ENCODE measurements at places on chromosomes 2 and 18.

- no peak for DNase-seq
Measured at GRCh38 chr2:68871159-68871764, at the start of gene BMP10. Gene BMP10, minus strand, starts transcription at chr2:68871397. Its CDS starts 39 bp downstream, at chr2:68871358.

DNA sequence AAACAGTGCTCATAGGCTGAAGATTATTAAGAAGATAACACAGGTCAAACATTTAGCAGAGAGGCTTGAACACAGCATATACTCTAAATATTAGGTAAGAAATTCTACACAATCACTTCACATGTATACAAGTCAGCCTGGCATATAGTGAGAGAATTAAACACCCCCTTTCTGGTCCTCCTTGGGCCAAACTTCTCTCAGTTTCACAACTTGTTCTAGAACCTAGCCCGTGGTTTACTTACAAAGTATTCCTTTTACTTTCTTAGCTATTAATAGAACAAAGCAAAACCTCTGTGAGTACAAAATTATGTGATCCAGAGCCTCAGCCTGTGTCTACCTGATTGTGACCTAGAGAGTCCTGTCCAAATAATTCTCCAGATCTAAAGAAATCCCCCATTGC, 562.8 kb downstream of the TNS1 start:
- no peak for DNase-seq

DNA sequence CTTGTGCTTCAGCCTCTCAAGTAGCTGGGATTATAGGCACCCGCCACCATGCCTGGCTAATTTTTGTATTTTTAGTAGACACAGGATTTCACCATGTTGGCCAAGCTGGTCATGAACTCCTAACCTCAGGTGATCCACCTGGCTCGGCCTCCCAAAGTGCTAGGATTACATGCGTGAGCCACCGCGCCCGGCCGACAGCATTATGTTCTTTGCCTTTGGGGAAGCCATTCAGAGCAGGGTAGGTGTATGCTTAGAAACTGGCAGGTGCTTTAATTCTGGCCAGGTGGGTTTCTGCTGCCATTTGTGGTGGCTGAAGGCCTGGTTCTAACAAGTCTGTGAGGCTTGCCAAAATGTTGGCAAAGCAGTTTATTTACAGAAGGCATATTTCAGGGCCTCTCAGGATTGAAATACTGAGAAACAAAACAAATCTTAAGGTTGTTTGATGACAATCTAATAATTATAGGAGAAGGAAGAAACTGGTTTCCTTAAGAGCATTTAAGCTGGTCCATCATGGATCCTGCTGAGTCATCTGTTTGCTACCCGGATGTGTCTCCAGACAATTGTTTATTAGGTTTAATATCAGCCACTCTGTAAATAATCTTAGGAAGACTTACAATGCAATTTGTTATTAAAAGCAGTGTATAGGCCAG, 16.0 kb downstream of the SLC20A1 start:
- DNase-seq, result no peak

- DNase-seq, result no peak
Measured at GRCh38 chr2:221372907-221373306, 199.2 kb downstream of the EPHA4 start.

DNA sequence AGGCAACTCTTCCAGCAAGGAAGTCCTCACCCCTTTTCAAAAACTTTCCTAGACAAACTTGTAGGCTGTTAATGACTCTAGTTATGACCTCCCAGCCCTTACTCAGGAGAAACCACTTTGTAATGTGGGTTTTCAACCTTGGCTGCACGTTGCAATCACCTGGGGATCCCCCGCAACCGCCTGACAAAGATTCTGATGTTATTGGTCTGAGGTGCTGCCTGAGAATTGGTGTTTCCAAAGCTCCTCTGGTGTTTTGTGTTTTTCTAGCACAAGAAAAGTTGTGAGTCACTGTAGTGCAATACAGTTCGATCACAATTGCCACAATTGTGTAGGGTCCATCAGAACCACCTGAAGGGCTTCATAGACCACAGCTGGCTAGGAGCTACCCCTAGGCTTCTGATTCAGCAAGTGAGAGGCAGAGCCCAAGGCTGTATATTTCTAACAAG, 121.6 kb downstream of the SP100 start:
- no peak for DNase-seq

GRCh38 chr2:217433522-217433921, 569.3 kb downstream of the TNS1 start:
- no peak for DNase-seq

- DNase-seq, result no peak
Measured at GRCh38 chr2:178072383-178073301, at the start of gene PDE11A. Gene PDE11A, minus strand, starts transcription at chr2:178072777. Its CDS starts 340 bp downstream, at chr2:178072437.

DNA sequence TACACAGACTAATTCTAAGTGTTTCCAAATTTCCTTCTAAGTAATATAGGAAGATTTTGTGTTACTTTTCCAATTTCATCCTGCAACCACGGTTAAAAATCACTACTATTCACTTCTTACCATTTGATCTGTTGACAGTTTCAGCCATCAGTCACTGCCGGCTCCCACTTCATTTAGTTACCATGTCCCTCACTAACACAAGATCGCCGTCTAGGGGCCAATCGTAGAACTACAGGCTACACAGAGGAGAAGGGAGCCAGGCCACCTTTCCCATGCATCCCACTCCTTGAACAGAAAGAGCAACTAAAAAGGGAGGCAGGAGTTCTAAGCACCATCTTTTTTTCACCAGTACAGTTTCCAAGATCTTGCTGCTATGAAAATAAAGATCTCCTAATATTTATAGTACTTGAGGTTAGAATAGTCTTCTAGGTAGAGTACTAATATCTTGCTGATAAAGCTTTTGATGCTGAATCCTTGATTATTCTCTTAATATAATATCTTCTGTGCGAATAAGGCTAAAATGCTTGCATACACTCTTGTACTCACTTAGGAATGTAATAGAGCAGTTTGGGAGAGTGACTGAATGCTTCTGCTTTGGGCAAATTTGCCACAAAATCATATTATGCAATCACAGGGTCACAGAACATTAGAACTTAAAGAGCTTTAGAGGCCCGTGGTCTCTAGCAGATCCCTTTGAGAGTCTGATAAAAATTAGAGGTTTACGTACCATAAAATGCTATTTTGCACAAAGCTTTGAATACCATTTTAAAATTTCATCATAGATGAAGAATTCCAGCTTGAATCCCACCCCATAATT, 39.5 kb upstream of the CYP1B1 start:
- DNase-seq, result peak; percentile 69

GRCh38 chr2:20188851-20189250, 36.1 kb downstream of the SDC1 start:
- DNase-seq, result no peak

GRCh38 chr18:50276452-50276851, 4.9 kb downstream of the MBD1 start:
- DNase-seq, result no peak

GRCh38 chr18:360676-361075, 92.8 kb upstream of the THOC1 start:
- DNase-seq, result no peak

DNA sequence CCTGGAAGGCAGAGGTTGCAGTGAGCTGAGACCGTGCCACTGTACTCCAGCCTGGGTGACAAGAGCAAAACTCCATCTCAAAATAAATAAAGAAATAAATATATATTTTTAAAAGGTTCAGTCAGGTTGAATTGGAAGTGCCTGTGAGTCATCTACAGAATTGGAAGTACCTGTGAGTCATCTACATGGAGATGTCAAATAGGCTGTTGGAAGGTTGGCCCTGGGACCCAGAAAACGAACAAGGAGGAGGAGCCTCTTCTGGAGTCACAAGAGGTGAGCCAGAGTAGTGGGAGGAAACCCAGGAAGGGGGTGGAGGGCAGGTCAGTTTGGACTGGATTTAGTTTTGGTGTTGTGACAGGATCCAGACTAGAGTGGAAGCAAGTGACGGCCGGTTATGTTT, 15.2 kb upstream of the SCYGR1 start:
- DNase-seq, result no peak

DNA sequence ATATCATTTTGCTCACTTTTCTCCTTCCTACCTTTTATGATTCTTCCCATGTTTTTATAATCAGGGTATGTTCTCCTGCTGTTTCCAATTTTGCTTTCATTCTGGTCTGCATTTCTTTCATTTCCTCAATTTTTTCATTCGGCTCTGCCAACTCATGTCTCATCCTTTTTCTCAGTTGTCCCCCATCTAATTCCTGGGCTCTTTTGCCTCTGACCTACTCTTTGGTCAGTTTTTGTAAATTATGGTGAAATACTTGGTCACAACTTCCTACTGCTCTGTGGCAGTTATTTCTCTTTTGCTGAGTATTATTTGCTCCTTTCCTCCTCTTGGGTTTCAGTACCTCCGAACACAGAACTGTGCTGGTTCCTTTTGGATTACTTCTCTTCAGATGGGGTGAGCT, 27.5 kb downstream of the MYO7B start:
- DNase-seq, result no peak
